ENCODE measurements at places on chromosomes 11 and 22.

DNA sequence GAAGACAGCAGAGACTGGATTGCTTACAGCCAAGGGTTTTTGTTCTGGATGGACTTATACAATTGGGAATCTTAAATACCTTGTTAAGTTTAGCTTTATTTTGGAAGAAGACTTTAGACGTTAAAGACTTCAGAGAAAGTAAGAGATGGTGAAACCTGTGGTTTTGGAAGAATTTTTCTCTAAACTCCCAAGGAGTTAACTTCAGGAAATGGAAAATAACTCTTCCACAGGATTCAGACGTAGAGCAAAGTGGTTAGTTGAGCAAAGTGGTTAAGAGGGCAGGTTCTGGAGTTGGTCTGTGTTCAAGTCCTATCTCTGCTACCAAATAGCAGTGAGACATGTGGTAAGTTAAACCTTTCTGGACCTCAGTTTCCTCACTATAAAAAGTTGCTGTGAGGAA is 12.8 kb downstream of the PITPNB start:
- DNase-seq = no peak

DNA sequence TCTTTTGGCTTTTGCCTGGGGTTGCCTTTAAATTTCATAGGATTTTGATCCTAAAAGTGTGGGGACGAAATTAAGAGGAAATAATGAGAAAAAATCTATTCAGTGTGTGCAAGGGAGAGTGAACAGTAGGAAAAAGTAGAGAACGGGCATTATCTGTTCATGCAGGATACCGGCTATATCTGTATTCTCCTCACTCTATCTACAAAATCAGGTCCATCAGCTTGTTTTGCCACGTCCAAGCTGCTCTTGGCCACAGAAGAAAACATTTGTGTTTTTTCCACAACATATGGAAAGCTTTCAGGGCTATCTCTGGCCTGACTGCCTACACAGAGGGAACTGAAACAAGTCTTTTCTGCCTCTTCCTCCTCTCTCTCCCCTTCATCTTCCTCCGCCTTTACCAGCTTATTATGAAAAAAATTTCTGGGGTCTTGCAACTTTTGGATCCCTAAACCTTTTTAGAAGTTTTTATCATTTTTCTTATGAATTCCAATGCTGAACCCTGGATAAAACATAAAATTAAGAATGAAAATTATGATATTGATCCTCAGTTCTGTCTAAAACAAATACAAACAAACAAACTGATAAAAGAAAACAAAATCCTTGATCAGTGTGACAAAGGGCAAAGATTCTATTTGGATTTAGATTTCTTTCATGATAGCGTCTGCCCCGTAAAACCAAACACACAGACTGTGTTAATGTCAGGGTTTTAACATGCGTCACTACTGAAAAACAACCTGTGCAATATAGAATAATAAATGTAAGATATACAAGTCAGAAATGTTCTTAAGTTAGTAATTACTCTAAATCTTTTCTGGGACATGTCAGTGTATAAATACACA is 219.7 kb downstream of the CNTN5 start:
- no peak for DNase-seq

GRCh38 chr22:50530877-50531545 is 1.2 kb upstream of the TYMP start:
- peak; percentile 59 for DNase-seq

DNA sequence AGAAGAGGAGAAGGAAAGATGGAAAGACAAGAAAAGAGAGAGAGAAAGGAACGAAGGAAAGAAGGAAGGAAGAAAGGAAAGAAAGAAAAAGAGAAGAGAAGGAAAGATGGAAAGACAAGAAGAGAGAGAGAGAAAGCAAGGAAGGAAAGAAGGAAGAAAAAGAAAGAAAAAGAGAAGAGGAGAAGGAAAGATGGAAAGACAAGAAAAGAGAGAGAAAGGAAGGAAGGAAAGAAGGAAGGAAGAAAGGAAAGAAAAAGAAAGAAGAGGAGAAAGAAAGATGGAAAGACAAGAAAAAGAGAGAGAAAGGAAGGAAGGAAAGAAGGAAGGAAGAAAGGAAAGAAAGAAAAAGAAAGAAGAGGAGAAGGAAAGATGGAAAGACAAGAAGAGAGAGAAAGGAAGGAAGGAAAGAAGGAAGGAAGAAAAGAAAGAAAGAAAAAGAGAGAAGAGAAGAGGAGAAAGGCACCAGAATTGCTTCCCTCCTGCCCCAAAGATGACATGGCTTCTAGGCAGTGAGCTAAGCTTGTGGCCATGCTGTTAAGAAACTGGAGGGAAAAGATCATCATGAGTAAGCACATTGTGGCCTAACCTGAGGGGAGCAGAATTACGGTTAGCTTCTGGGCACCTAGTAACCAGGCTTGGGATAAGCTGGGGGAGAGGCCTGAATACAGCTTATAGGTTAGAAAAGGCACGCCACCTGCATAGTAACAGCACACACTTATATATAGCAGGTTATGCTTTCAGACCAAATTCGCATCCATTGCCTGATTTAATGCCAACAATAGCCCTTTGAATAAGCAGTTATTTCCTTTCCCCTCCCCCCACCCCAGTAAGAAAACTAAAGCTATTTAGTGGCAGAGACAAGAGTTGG is 2.3 kb upstream of the ST3GAL4 start:
- DNase-seq = no peak

DNA sequence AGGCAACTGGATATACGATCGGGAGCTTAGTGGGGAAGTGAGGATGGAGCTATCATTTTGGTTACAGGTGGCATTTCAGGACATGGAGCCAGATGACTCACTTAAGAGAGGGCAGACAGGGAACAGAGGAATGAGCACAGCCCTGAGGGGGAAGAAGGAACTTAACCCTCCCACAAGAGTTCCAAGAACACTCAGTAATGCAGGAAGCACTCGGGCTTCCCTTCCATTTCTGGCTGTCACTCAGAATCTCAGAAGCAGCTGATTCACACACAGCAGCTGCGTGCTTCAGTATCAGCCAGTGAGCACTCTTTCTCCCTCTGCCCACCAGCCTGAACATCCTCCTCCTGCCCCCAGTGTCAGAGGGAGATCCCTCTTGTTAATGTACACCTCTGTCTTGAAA is 34.8 kb downstream of the EFCAB6 start:
- no peak for DNase-seq

DNA sequence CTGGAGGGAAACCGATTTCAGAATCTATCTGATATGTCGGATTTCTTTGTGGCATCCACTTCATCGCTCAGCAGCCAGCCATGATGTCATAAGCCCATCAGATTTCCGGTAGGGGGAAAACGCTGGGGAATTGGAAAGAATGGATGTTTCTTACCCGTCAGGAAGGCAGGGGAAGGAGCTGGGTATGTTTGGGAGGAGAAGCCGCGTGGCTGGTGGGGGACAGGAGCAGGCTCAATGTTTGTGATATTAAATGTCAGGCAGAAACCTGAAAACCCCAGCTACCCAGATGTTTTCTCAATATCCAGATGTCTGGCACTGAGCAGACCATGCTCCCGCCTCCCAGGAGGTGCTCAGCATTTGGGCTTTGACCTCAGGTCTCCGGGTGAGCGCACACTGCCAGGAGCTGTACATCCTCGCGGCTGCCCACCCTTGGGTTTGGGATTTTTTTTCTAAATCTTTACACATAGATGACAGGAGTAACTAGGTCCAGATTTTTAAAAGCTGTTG is 67.5 kb downstream of the NFAM1 start:
- DNase-seq = no peak

- no peak for DNase-seq
These were observed 28.0 kb downstream of the ZC3H12C start for GRCh38 chr11:110121204-110121603.

DNA sequence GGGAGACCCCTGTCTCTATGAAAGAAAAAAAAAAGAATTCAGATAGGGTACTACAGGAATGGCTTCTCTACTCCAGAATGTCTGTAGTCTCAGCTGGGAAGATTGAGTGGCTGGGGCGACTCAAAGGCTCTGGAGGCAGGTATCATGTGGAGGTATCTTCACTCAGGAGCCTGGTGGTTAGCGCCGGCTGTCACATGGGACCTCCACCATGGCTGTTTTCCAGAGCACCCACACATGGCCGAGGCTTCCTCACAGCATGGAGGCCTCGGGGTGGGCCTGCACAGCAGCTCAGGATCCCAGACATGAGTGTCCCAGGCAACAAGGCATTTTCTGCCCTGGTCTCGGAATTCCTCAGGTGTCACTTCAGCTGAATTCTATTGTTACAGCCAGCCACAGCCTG is 10.1 kb downstream of the RPS13 start:
- no peak for DNase-seq

DNA sequence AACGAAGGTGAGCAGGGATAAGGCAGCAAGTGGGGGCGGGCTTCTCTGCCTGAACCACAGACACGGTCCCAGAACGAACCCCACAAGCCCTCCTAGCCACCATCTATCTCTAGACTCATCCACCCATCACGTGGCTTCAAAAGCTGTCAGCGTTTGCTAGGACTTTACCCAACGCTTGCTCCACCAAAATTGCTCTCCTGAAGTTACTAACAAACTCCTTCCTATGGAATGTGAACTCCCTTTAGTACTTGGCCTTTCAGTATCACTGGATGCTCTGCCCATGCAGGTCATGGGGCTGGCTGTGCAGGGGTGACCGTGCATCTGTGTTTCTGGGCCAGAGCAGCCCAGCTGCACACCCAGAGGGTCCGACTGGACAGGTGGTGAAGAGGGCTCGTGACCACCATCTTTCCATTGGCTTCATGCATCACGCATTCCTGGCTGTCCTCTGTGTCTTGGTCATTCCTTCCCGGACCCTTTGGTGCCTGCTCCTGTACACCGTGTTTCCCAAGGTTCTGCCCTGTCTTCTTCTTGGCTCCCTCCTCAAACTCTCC is 85.1 kb downstream of the MYO7A start:
- no peak for DNase-seq

GRCh38 chr11:90219438-90219837 is 3.4 kb downstream of the CHORDC1 start:
- no peak for DNase-seq

DNA sequence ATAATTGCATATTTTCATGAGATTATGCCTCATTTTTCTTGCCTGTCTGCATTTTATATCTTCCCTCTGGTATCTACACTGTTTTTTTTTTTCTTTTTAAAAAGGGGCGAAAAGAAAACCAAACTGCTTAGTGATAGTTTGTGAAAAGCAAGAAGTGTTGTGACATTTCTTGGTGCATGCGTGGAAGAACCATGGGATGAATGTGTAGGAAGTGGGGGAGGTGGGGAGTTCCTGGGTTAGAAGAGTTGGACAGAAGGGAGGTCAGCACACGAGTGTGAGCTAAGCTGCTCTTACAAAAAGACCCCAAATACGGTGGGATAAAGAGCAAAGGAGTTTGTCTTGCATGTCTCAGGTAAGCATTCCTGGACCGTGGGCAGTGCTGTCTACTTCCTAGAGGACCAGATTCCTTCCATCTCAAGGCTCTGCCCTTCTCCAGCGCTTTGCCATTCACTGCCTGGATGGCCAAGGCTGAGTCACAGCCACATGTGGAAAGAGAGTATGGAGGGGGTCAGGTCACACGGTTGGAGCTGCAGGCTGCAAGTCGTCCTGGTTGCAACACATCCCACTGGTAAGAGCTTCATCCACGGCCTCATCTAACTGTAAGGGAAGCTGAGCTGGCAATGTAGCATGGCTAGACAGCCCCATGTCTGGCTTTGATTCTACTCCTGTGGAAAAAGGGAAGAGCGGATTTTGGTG is 300.6 kb downstream of the DDX10 start:
- no peak for DNase-seq

- no peak for DNase-seq
These were observed 4.7 kb downstream of the KCTD17 start for GRCh38 chr22:37056246-37056645.

- no peak for DNase-seq
These were observed 380.3 kb downstream of the AASDHPPT start for GRCh38 chr11:106457727-106458126.

DNA sequence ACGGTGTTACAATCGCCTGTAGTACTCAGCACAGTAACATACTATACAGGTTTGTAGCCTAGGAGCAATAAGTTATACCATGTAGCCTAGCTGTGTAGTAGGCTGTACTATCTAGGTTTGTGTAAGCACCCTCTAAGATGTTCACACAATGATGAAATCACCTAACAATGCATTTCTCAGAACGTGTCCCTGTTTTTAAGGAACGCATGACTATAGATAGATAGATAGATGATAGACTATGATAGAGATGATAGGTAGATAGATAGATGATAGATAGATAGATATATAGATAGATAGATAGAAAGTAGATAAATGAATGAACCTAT is 203.9 kb downstream of the FAM76B start:
- DNase-seq = no peak

GRCh38 chr11:118838905-118839553 is 44.7 kb upstream of the CXCR5 start:
- no peak for DNase-seq

DNA sequence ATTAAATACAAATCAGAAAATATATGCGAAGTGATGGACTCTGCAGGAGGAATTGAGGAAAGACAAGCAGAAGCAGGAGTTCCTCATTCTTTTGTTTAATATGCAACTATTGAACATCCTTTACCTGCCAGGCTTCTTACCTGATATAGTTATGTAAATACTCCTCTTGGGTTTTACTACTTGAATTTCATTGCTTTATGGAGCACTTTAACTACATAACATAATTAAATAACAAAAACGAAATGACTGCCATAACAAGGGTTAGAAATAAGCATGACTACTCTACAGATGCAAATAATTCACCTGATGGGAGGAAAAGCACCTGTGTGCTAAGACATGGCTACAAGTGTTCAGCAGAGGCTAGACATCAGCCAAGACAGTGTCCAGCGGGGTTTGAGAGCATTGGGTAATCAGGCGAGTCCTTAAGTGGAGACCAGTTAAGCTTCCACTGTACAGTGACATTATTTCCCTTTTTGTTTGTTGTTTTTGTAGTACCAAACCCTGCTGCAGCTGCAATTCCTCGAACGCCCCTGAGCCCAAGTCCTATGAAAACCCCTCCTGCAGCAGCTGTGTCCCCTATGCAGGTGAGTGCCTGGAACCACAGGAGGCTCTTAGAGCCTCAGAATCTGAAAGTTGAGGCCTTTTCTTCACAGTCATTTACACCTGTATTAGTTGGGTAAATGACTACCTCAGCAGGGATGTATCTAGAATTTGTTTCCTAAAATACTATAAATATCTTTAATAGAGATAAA is 67.4 kb downstream of the SPECC1L start:
- DNase-seq = no peak

DNA sequence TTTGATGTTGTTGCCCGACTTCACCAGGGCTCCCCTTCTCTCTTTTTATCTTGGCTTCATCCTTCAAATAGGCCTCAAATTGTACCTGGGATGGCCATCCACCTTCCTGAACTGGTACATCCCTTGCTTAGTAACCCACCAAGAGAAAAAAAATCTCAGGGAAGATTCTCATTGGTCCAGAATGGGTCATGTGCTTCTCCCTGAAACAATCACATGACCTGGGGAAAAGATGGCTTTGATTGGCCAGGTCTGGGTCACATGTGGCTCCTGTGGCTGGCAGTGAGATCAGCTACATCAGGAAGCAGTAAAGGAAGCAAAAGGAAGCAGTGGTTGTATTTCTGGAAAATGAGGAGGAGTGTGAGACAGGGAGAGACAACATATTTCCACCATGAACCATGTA is 540.2 kb downstream of the MIAT start:
- DNase-seq = no peak

DNA sequence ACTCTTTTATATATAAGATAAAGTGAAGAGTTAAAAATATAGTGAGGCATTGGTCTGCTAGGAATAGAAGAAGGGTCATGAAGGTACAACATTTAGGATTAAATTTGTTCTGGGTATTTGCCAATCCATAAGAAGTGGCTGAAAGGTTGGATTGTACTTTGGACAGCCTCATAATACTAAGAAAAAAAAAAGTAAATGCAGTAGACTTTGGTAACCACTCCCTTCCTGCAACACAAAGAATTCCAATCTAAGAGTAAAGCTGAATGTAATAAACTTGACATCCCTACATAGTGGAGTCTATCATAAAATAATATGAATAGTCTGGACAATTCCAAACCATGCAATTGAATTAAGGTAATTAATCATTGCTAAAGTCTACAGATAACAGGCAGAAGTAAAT is 2294.4 kb downstream of the LRRC4C start:
- DNase-seq = no peak
